Gastroesophageal sphincter (tissue), 4 donors: ENCODE measurements at places on chromosomes 3 and 15.

DNA sequence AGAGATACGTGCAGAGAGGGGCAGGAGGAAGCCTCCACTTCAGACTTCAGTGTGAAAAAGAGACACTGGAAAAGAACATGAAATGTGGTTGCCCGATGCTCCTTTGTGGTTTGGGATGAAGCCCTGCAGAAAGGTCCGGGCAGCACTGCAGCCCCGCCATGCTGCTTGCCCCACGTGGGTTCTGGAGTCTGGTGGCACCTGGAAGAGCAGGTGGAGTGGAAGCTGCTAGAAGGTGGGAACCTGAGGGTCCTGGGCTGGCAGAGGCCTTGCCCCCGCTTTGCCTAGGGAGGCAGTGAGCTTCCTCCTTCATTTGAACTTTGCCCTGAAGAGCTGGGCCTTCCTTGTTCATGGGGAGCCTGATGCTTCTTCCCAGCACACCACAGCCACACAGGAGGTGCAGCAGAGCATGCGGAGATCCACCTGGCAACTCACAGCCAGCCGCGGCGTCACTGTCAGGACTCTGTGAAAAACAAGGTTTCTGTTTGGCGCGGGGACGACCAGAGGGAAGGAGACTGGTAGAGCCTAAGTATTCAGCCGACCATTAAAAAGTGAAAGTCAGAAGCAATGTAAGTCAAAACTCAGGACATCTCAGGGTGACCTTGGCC is 59.0 kb downstream of the APBA2 start:
- ATAC-seq, result no peak

GRCh38 chr3:140292684-140293083 is 357.7 kb downstream of the CLSTN2 start:
- ATAC-seq, result peak; percentile 44

- no peak for ATAC-seq
Measured at GRCh38 chr3:112654979-112655378, 14.0 kb upstream of the CCDC80 start.

DNA sequence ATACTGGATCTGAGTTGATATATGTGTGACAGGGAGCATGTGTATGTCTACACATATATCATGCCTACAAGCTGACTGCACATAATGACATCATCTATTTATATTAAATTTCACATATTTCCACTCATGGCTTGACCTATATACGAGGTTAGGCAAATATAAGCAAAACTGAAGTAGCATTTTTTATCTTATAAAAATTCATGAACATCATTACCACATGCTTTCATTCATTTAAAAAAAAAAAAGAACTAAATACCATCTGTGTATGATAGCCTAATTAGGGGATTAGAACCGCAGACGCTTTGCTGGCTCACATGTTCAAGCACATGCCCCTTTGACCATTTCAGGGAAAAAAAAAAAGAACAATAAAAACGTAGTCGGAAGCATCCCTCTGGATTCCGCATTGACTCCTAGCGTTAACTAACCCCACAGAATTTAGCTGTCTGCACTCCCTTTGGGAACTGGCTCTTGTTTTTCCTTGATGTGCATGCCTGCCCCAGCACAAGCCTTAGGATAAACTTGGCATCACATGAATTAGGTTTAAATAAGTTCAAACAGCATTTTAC is 888.4 kb downstream of the ROBO1 start:
- no peak for ATAC-seq

DNA sequence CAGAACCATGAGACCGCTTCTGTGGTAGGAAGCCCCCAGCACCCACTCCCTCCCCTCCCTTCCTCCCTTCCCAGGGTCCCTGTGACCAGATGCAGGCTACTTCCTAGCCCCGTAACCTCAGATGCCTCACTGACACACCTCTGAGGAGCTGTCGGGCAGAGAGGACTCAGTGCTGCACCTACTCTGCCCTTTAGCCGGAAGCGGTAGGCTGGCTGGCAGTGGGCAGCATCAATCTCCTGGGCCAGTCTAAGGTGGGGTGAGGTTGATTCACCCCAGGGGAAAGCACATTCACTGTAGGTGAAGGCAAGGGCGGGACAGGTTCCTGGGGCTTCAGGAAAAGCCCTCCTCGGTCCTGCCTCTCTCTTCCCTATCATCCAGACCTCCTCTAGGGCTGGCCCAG is 19.1 kb downstream of the CSRNP1 start:
- no peak for ATAC-seq

- ATAC-seq, result no peak
Measured at GRCh38 chr15:39947401-39948197, 13.7 kb downstream of the EIF2AK4 start.

- ATAC-seq, result no peak
Measured at GRCh38 chr3:16807391-16807790, 77.4 kb upstream of the PLCL2 start.
